ENCODE measurements at places on chromosomes 7 and 10. TPM values are rescaled to one million over a fixed set of nuclear protein-coding genes. Genes with fewer than 3 reads are reported as not detected.

DNA sequence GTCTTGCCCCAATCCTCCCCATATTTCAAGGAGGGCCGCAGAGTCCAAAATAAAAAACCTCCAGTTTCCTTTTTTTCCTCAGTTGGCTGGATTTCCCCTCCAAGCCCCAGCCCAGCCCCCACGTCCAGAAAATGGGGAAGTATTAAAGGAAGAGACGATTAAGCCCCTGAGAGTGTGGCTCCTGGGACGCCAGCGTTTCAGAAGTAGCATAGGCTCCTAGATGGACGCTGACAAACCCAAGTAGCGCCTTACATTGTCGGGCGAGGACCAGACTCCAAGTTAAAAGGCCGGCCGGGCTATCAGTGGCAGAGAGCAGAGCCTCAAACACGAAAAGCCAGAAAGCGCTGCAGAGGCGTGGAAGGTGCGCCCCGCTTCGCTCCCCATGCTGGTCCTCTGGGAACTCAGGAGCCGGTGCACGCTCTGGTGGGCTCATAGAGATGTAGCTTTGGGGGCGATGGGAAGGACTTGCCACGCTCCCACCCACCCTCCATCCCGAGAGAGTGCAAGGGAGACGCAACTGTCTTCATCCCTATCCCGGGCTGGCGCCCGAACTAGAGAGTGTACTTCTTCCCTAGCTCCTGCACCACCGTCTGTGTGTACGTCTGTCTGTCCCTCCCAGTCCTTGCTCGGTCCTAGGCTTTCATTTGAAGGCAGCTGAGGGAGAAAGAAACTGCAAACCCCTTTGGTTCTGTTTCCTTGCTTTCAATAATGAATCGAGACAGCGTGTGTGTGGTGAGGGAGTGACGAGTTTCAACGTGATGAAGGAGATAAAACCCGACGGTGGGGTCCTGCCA, 6.3 kb upstream of the EMX2 start:
- H3K4me3 ChIP-seq = no peak overlapping the region
- no peaks in the 10 kb centered on the region for H3K36me3 ChIP-seq
- H3K27me3 ChIP-seq = peaks cover 33% of the 10 kb centered on the region
- no peaks in the 10 kb centered on the region for H3K4me1 ChIP-seq

GRCh38 chr10:56360967-56361612, at the start of gene ZWINT:
Gene ZWINT (minus strand): TSS chr10:56361259. CDS start chr10:56361236, 23 bp downstream.
- DNase-seq = peak; percentile 92
- peak within 1 kb of the TSS; percentile 89 for H3K4me3 ChIP-seq
- peak within 1 kb of the TSS; percentile 63 for H3K27ac ChIP-seq
- peaks cover 14% of the 10 kb centered on the region for H3K4me1 ChIP-seq
- no peaks in the 10 kb centered on the region for H3K27me3 ChIP-seq

DNA sequence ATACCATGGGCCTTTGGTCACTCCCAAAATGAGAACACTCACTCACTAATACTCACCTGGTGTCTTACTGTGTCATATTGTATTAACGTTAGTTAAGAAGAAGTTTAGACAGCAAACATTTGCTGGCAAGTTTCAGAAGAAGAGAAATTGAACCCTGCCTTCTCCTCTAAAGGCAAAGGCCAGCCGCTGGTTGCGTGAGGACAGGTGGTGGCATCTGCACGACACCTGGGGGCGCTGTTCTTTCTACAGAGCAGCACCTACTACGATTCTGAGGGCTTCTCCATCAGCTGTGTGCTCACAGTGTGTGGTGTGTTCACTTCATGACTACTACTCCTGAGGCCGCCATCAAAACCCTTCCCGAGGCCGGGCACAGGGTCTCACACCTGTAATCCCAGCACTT, 17.9 kb upstream of the CLEC2L start:
- H3K27me3 ChIP-seq = no peaks in the 10 kb centered on the region
- no peak for DNase-seq
- no peak overlapping the region for H3K27ac ChIP-seq
- no peaks in the 10 kb centered on the region for H3K4me1 ChIP-seq

DNA sequence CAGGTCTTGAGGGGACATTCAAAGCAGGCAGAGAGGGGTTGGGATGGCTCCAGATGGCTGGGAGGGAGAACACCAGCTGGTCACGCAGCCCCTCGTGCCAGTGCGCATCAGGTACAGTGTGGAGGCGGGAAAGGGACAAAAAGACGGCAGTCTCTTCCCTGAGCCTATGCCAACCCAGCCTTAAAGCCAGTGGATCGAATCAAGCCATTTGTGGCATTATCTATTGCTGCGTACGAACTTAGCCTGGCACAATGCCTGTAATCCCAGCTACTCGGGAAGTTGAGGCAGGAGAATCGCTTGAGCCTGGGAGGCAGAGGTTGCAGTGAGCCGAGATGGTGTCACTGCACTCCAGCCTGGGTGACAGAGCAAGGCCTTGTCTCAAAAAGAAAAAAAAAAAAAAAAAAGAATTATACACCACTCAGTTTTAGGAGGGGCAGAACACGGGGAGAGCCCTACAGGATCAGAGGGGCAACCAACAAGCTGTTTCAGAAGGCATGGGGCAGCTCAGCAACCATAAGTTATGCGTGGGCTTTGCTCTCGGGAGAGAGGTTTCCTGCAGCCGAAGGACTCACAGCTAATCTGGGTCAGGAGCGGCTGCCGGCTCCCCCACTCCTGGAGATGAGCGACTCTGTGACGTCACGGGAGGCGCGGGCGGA, 356 bp upstream of the NDUFB2 start:
- no peaks in the 10 kb centered on the region for H3K36me3 ChIP-seq
- H3K27me3 ChIP-seq = no peaks in the 10 kb centered on the region
- H3K27ac ChIP-seq = peak overlapping the region; percentile 89

The ZNF804B gene
- not detected for total RNA-seq

The ASIC3 gene
- 11.6 TPM for total RNA-seq
